Activated T-helper 1 cell treated with anti-CD3 and anti-CD28 coated beads, Interleukin-12 subunit alpha, Interleukin-12 subunit beta, Interleukin-2, Interleukin-4 antibody, amounts not matched to agents 30 ng/mL and 10 ng/mL and 1 ng/mL, durations not matched to agents 14 hours and 24 hours and 36 hours (primary cell): ENCODE measurements at places on chromosomes 7 and 10.

DNA sequence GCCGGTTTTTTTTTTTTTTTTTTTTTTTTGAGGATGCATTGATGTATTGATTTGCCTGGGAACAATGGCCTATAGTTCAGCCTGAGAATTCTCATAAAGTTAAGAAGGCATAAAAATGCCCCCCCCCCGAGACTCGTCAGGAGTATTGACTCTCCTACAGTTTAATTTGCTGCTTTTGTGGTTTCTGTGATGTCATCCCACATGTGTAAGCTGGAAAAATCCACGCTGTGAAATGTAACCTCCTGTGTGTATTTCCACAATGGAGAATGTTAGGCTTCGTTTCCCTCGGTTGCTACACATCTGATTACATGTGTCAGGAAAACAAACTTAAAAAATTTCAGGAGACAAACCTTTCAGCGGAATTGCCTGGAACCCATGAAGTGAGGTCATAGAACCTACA is 117.9 kb downstream of the FANK1 start:
- no peak for DNase-seq
- H3K36me3 ChIP-seq, result no peaks in the 10 kb centered on the region
- H3K4me1 ChIP-seq, result no peaks in the 10 kb centered on the region
- no peak overlapping the region for H3K27ac ChIP-seq
- H3K4me3 ChIP-seq, result no peak overlapping the region

DNA sequence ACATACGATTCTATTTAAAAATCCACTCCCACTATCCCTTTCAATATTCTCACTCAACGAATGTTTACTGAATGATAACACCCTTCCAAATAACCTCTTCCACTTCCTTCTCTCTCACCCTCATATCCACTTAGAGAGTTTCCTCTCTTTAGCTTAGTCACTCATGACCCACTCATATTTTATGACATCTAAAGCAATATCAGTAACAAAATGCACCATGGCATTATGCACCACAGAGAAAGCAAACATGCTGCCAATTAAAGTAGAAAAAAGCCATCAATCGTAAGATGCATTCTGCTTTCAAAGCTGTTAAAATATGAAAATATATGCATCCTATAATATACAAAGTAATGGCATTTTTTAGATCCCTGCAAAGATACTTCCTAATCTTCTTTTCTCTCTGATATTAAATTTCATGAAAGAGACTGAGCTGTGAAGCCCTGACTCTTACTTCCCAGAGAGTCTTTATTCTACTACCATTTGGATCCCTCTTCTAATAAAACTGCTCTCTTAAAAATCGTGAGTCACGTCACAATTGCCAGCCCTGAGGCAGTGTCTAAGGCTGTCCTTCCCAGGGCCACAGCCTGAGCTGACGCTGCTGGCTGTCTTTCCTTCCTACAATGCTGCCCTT is 283.0 kb upstream of the KLF6 start:
- H3K27ac ChIP-seq, result no peak overlapping the region
- no peaks in the 10 kb centered on the region for H3K4me1 ChIP-seq
- no peak for DNase-seq
- H3K36me3 ChIP-seq, result peaks cover 2% of the 10 kb centered on the region
- H3K4me3 ChIP-seq, result no peak overlapping the region

DNA sequence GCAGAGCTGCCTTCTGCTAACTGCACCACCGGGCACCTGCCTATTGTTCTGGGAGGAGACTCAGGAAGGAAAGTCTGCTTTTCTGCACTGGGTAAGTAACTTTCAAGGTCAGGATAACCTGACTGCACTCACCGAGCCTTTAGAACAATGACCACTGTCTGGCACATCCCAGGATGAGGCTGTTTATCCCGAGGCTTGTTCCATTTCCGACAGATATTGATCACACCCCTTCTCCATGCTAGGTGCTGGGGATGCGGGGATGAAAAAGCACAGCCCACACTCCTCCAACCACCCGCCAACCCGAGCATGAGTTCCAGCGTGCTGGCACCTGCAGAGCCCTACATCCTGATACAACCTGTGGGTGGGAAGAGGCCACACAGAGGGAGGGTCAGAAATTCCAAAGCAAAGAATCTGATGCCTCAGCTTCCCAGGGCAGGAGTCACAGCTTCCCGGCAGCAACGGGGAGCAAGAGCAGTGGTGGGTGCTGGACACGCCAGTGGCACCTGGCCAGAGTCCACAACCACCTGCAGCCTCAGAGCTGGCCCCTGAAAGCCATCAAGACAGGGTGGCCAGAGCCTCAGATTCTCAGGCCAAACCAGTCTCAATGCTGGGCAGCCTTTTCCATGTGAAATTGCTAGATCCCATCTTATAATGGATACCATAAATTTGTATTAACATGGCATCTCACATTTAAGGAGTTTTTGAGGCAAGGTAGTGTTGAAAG is 34.9 kb upstream of the CNPY1 start:
- DNase-seq, result no peak
- H3K27me3 ChIP-seq, result peaks cover 23% of the 10 kb centered on the region
- peaks cover 10% of the 10 kb centered on the region for H3K4me1 ChIP-seq
- H3K36me3 ChIP-seq, result no peaks in the 10 kb centered on the region

GRCh38 chr10:93095225-93095624 is 21.5 kb downstream of the CYP26A1 start:
- no peak overlapping the region for H3K27ac ChIP-seq
- H3K4me3 ChIP-seq, result no peak overlapping the region
- H3K27me3 ChIP-seq, result peaks cover 8% of the 10 kb centered on the region

DNA sequence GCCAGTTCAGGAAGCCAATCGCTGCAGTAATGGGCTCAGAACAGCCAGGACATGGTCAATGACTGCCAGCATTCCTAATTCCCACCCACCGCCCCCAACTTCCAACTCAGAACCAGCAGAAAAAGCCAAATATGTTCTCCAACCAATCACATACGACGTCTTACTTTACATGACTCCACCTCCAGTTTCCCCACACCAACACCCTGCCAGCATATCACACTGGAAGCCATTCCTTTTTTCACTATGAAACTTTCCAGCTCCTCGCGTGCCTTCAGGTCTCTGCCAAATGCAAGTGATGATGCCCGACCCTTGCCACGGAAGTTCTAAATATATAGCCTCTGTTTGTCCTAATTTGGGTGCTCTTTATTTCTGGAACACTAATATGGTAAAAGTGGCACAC is 12.5 kb downstream of the NPS start:
- H3K27ac ChIP-seq, result no peak overlapping the region
- no peak overlapping the region for H3K4me3 ChIP-seq
- H3K36me3 ChIP-seq, result no peaks in the 10 kb centered on the region
- no peaks in the 10 kb centered on the region for H3K4me1 ChIP-seq

DNA sequence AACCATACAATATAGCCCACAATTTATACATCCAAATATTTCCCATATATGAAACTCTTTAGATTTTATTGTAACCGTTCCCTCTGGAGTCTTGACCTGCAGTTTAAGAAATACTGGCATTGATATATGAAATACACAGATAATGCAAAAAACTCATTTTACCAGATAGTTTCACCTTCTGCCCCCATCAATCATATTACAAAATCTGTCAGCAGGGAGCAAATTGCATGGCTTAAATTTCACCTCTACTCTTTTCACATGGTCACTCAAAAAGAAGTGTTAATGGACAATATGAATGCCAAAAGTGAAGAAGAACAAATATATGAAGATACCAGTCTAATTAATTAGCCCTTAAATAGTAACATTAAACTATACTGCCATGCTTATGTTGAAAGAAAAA is 57.0 kb upstream of the TMEM106B start:
- H3K4me1 ChIP-seq, result no peaks in the 10 kb centered on the region
- DNase-seq, result no peak

DNA sequence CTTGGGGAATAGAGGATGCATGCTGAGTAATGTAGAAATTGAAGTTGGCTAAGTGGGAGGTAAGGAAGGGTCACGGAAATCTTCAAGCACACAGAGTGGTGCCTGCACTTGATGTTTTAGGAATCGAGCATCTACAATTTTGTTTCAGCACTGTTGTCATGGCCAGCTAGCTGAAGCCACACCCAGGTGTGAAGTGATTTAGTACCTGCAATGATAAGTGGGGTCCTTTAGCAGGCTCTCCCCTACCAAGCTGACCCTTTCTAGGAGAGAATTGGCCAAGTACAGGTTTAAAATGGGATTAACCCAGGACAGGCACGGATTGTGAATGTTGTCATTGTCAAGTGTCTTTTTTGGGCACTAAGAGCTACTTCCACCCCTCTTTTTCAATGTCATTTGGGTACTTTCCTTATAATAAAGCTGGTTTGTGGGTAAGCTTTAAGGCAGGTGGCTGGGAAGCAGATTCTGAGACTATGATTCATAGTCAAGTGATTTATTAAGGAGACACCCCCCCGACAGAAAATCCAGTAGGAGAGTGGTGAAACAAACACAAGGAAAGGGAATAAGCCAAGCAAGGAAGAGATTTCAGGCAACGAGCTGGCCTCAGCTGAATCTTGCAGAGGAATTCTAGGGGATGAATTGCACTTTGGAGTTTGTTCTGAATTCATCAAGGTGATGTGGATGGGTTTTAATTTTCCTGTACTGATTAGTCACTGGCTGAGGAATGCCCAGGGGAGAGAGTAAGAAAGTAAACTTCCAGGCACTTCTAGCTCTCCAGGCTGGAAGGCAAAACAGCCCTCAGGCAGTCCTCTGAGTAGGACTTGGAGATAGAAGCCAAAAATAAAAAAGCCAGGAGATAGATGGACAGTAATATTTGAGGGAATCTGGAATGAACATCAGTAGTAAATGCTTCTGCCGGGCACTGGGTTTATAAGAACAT is 1128.4 kb downstream of the SORCS3 start:
- H3K4me1 ChIP-seq, result no peaks in the 10 kb centered on the region
- H3K36me3 ChIP-seq, result no peaks in the 10 kb centered on the region
- no peaks in the 10 kb centered on the region for H3K27me3 ChIP-seq
- H3K27ac ChIP-seq, result no peak overlapping the region
- H3K4me3 ChIP-seq, result no peak overlapping the region

GRCh38 chr10:4514445-4515108 is 311.4 kb upstream of the AKR1E2 start:
- H3K4me3 ChIP-seq, result no peak overlapping the region
- H3K4me1 ChIP-seq, result peaks cover 12% of the 10 kb centered on the region
- H3K36me3 ChIP-seq, result peaks cover 2% of the 10 kb centered on the region
- no peak overlapping the region for H3K27ac ChIP-seq
- DNase-seq, result no peak

GRCh38 chr7:105794741-105795729 is 81.4 kb downstream of the ATXN7L1 start:
- no peak for DNase-seq
- peaks cover 2% of the 10 kb centered on the region for H3K36me3 ChIP-seq
- H3K27ac ChIP-seq, result no peak overlapping the region
- H3K4me3 ChIP-seq, result no peak overlapping the region
- peaks cover 8% of the 10 kb centered on the region for H3K4me1 ChIP-seq

DNA sequence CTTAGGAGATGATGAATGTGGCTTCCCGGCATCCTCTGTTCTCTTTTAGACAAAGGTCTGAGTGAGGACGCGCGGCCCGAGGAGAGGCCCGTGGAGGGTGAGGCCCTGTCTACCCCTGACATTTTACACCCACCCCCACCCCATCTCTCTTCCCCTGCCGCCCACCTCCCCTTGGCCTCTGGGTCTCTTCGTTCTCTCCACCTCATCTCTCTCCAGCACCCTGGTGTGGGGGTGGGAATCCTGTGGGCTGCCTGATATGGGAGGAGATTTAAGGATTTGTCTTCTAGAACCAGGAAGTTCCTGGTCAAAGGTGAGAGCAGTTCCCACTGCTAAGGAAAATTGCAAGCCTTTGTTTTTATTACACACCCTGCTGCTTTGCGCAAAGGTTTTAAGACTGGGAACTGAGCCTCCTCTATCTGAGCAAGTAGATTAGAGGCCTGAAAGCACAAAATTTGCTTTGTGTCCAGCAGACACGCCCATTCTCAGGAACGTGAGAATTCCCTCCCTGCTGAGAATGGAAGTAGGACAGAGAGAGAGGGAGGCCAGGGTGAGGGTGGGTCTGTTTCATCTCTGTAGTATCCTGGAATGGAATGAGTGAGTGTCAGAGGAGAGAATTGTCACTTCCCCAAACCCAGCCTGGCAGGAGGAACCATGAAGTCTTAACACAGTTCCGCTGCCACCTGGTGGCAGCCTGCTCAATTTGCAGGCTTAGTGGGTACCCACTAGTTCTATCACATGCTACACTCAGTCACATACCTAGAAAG is 91.2 kb downstream of the GTF2IRD1 start:
- H3K36me3 ChIP-seq, result no peaks in the 10 kb centered on the region
- no peak for DNase-seq
- no peak overlapping the region for H3K4me3 ChIP-seq
- no peaks in the 10 kb centered on the region for H3K4me1 ChIP-seq
- H3K27ac ChIP-seq, result no peak overlapping the region

GRCh38 chr7:44377134-44377463 is 51.7 kb upstream of the CAMK2B start:
- H3K36me3 ChIP-seq, result no peaks in the 10 kb centered on the region
- no peak for DNase-seq
- H3K4me1 ChIP-seq, result no peaks in the 10 kb centered on the region
- no peak overlapping the region for H3K27ac ChIP-seq

- peaks cover 36% of the 10 kb centered on the region for H3K4me1 ChIP-seq
- peak overlapping the region; percentile 77 for H3K27ac ChIP-seq
- no peak for DNase-seq
- H3K4me3 ChIP-seq, result peak overlapping the region; percentile 19
- peaks cover 3% of the 10 kb centered on the region for H3K36me3 ChIP-seq
Measured at GRCh38 chr7:73526896-73527821, 5.1 kb upstream of the BAZ1B start.

DNA sequence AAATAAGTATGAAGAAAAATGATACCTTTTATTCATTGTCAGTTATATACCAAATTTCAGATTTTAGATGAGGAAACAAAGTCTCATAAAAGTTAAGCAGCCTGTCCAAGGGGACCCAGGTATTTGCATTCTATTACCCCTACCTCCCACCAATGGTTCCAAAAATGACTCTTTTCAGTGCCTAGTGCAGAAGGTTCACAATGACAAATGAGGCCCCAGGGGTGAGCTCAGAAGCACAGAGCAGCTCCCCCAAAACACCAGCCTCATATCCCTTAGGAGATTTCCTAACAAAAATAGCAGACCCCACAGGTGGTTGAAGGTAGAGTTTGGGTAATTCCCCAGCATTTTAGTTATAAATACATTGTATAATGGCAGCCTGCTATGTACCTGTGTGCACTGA is 168.6 kb downstream of the REEP3 start:
- H3K4me1 ChIP-seq, result no peaks in the 10 kb centered on the region
- no peak overlapping the region for H3K27ac ChIP-seq
- peaks cover 9% of the 10 kb centered on the region for H3K27me3 ChIP-seq
- no peaks in the 10 kb centered on the region for H3K36me3 ChIP-seq
- H3K4me3 ChIP-seq, result no peak overlapping the region

GRCh38 chr7:42100156-42100508 is 136.9 kb downstream of the GLI3 start:
- H3K4me1 ChIP-seq, result no peaks in the 10 kb centered on the region
- no peak for DNase-seq
- no peaks in the 10 kb centered on the region for H3K36me3 ChIP-seq
- H3K27ac ChIP-seq, result no peak overlapping the region
- no peak overlapping the region for H3K4me3 ChIP-seq
